ENCODE measurements at places on chromosomes 12 and 14.

DNA sequence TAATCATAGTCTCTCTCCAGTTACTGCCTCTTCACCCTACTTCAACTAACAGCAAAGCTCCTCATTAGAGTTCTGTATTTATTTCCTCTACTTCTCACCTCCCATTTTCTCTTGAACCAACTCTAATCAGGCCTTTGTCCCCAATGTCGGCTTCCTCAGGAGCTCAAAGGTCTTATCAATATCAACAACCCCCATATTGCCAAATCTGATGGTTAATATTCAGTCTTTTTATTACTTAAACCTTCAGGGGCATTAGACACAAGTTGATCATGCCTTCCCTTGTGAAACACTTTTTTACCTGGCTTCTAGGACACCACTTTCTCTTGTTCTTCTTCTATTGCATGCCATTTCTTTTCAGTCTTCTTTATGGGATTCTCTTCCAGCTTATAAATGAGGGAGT lies 509.0 kb downstream of the NELL2 start:
- DNase-seq: no peak

- no peak for DNase-seq
Observed at GRCh38 chr12:2666846-2667245, 127.9 kb upstream of the FKBP4 start.

DNA sequence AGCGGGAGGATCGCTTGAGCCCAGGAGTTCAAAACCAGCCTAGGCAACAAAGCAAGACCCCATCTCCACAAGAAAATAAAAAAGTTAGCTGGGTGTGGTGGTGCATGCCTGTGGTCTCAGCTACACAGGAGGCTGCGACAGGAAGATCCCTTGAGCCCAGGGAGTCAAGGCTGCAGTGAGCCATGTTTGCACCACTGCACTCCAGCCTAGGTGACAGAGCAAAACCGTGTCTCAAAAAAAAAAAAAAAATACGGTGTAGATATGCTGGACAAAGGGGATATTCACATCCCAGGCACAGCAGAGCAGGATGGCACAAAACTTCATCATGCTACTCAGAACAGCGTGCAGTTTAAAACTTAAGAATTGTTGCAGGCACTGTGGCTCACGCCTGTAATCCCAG lies 24.8 kb upstream of the STRN3 start:
- DNase-seq: no peak

DNA sequence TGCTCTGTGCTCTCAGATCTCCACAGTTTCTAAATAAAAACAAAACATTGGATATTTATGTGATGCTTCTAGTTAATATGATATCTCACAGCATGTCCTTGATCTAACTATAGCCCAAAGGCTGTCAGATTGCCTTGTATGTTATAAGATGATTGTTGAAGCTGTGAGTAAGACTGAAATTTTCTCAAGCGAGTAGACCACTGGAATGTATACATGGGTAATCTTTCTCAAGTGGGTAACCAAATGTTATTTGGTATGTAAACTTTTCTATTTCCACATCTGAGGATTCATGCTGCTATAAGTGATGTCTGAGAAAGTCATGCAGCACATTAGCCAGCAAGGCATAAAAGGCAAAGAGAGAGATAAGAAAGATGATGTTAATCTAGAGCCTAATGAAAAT lies 886.7 kb downstream of the NRXN3 start:
- no peak for DNase-seq

- no peak for DNase-seq
Observed at GRCh38 chr12:24695103-24695502, 253.8 kb downstream of the BCAT1 start.

DNA sequence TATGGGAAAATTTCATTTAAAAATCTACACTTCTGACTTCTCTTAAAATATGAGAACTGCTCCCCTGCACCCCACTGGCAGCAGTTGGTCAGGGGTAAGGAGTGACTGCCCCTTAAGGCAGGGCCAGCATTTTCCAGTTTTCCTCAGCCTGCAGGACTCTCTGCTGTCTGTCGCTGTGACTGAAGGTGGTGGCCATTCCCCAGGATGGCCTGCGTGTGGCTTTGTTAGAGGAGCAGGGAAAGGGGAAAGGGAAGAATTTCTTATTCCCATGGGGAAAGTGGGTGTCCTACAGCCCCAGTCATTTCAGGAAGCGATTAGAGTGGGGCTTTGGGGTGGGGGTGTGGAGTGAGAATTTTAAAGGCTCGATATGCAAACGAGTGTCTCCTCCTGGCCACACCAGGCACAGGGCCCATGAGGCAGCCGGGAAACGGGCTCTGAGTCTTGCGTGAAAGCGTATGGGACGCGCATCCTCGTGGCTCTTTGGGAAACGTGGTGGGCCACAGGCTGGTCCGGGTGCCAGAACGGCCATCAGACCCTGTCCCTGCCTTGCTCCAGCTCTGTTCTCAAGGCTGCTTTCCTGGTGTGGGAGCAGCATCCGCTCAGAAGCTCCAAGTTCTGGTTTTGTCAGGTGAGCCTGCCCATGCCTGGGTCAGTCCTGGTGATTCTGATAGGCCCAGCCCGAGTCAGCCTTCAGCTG lies 23.5 kb downstream of the ADGRD1 start:
- no peak for DNase-seq

DNA sequence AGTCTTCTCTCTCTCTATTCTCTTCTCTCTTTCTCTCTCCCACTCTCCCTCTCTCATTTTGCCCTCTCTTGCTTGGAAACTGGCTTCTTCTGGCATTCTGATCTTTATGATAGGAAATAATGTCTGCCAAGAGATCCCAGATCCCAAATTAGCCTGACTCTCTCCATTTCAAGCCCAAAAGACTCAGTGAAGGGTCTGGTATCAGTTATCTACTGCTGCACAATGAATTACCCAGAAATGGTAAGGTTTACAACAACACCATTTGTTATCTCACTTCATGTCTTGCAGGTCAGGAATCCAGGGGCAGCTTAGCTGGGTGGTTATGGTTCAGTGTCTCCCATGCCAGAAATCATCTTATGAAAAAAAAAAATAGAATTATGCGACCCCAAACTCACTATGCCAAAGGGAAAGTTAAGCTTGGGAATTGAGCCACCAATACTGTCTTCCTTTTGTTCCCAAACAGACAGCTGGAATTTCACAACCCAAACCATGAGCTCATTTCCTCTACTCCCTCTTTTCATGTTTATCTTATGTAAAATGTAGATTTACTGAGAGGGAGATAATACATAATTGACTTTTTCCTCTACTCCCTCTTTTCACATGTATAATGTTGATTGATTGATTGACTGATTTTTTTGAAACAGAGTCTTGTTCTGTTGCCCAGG lies 67.8 kb upstream of the FICD start:
- DNase-seq: no peak

GRCh38 chr14:99128185-99128584 lies 143.8 kb downstream of the BCL11B start:
- DNase-seq: no peak

DNA sequence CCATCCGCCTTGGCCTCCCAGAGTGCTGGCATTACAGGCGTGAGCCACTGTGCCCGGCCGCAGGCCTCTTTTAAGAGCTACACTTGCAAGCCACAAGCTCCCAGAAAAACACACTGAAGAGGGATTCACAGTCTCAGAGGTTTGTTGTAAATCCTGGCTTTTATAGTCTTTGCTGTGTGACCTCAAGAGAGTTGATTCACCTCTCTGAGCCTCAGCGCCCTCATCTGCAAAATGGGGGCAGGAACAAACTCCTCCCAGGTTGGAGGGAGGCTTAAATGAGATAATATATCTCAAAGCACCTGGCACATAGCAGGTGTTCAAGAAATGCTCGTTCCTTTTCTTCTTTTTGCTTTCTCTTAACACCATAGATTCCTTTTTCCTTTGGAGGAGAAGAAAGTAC lies 3.9 kb upstream of the TCHP start:
- DNase-seq: no peak
